GF-D8 (cell line): ENCODE measurements at places on chromosomes 2 and 18.
A peak's percentile ranks its signal among the peaks of the same experiment; 100 is the strongest.

- peak; percentile 78 for DNase-seq
Observed at GRCh38 chr2:68689553-68690537, 44.8 kb upstream of the ARHGAP25 start.

GRCh38 chr2:218482651-218483050, 63.7 kb downstream of the VIL1 start:
- no peak for DNase-seq

DNA sequence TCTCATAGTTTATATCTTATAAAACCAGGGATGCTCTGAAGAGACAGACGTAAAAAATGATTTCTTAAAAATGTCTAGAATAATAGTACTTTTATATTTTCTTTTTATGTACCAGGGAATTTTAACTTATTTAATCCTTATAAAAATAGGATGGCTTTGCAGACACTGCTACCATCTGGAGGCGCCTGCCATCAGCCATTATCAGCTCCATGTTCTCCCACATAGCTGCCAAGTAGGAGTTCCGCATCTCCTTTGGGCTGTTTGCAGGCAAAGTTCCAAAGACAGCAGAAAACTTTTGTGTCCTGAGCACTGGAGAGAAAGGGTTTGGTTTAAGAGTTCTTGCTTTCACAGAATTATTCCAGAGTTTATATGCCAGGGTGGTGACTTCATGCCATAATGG, 69.2 kb downstream of the MTX2 start:
- DNase-seq: no peak

DNA sequence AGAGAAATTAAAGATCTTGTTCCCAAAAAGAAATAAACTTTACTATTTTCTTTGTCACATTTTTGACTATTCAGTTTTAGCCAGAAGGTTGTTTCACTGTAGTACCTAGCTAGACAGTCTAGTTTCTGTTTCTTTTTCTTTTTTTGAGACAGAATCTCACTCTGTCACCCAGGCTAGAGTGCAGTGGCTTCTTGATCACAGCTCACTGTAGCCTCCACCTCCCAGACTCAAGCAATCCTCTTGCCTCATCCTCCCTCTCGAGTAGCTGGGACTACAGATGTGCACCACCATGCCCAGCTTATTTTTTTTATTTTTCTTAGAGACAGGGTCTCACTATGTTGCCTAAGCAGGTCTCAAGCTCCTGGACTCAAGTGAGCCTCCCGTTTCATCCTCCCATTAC, 2.2 kb downstream of the RBM45 start:
- DNase-seq: no peak

- DNase-seq: no peak
Observed at GRCh38 chr2:190182071-190182524, 119.6 kb upstream of the MSTN start.

- no peak for DNase-seq
Observed at GRCh38 chr18:78610179-78610578, 369.4 kb upstream of the SALL3 start.

DNA sequence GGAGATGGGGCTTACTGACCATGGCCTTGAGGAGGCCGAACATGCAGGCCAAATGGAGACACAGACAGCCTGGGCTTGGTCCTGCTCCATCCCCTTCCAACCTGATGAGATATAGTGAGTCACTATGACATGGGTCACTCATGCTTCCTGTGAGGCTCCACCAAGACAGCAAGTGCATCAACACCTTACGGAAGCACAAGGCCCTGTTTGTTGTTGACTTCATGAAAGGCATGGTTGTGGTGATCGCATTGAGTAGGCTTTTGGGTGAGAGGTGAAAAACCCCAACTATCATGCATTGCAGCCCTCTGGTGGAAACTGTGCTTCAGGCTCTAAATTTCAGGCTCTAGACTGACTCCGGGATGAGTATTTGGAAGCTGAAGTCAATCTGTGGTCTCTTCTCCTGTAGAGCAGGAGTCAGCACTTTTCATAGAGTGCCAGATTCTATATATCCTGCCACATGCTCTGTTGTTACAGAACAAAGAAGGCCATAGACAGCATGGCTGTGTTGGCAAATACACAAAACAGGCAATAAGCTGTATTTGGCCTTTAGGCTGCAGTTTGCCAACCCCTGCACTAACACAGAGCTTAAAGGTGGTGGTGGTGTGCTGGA, 10.1 kb downstream of the IL37 start:
- no peak for DNase-seq

GRCh38 chr2:18167871-18168270, 289.4 kb downstream of the KCNS3 start:
- no peak for DNase-seq

GRCh38 chr2:102291319-102292075, 19.9 kb upstream of the IL1RL1 start:
- DNase-seq: peak; percentile 86

GRCh38 chr2:51844596-51844995, 812.7 kb upstream of the NRXN1 start:
- no peak for DNase-seq

DNA sequence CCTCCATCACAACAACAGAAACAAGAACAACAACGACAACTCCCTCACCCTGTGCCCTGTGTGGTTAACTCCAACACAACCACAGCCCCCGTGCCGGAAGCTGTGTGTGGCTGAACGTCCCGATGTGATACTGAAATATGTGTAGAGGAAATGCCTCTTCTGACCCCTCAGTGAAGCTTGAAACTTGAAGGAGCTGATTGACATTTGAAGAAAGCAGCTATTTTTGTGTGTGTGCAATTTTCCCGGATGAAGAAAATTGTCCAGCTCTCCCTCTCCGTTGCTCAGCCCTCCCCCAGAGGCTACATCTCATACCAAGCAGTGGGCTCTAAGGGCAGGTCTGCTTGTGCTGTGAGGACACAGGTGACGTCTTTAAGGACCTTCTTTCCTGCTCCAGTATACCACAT, 173.8 kb downstream of the ICOS start:
- DNase-seq: no peak

- DNase-seq: no peak
Observed at GRCh38 chr18:62944454-62944853, 229.1 kb downstream of the PHLPP1 start.

GRCh38 chr18:22221350-22221749, 52.0 kb downstream of the GATA6 start:
- DNase-seq: peak; percentile 63

- no peak for DNase-seq
Observed at GRCh38 chr18:25597476-25597875, 245.5 kb upstream of the ZNF521 start.
